WTC11 (cell line): ENCODE measurements at places on chromosomes 3 and 15.
A peak's percentile ranks its signal among the peaks of the same experiment; 100 is the strongest.

DNA sequence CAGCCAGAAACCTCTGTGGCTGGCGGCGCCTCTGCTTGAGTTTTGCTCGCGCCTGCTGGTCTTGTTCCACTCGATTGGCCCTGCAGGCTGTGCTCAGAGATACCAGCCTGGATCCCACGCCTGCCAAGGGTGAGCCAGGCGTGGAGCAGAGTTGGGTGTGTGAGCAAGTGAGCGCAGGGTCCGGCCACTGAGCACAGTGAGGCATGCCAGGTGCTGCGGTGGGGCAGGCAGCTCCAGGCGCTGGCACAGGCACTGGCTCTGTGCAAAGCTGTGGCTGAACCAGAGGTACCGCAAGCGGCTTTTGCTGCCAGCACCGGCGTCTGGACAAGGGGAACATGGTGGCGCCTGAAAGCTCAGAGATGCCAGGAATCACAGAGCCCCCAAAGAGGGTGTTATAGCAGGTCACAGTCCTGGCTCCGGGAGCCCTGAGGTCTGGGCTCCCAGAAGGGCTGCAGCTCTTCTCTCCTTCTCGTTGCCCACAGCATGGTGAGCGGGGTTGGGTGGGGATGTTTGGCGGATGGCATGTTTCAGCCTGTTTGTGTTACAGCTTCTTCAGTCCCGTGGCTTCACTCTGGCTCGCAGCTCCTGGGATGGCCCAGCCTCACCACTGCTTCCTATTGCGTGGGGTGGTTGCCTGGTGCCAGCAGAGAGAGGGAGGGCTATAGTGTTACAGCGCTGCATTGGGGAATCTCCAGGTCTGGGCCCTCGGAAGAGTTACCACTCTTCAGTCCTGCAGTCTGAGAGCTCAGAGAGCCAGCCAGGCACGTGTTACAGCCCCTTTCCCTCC lies 73.9 kb downstream of the NR1D2 start:
- DNase-seq, result no peak

DNA sequence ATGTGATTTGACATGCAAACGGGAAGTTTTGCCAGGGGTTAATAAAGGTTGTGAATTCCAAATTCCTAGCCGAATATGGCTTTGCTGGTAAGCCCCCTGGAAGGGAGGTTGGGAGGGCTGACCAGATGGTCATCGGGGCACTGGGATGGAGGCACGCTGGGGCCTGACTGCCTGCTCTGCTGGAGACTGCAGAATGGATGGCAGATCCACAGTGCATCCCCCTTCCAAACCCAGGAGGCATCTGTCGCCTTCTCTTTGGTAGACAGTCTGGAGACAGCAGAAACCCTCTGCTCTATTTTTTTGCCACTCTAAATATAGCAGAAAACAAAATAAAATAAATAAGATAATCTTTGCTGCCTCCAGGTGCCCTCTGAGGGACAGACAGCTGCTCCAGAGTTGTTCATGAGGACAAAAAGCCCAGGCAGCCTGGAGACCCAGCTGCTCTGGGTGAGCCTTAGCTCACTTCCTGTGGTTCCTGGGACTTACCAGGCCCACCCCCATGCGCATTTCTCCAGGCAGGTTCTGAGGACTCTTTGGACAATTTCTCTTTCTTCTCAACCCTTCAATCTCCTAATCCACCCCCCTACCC lies 6.1 kb upstream of the SPTBN5 start:
- DNase-seq, result no peak

GRCh38 chr3:172287937-172288477 lies 160.2 kb downstream of the GHSR start:
- no peak for DNase-seq

DNA sequence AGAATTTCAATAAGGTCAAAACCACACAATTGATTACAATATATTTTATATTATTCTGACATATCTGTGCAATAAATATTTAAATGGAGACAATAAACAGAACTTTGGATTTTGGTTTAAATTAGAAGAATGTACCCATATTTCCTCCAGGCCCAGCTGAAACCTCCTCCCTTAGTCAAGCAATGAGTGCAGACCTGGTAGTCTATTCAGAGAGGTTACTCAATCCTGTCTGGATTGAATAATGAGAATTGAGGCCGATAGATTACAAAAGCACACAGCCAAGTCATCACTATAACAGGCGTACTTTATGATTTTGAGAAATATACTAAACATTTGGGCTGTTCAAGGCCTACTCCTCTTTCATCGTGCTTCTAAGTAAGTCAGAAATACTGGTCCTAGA lies 114.5 kb upstream of the STRIT1 start:
- no peak for DNase-seq

DNA sequence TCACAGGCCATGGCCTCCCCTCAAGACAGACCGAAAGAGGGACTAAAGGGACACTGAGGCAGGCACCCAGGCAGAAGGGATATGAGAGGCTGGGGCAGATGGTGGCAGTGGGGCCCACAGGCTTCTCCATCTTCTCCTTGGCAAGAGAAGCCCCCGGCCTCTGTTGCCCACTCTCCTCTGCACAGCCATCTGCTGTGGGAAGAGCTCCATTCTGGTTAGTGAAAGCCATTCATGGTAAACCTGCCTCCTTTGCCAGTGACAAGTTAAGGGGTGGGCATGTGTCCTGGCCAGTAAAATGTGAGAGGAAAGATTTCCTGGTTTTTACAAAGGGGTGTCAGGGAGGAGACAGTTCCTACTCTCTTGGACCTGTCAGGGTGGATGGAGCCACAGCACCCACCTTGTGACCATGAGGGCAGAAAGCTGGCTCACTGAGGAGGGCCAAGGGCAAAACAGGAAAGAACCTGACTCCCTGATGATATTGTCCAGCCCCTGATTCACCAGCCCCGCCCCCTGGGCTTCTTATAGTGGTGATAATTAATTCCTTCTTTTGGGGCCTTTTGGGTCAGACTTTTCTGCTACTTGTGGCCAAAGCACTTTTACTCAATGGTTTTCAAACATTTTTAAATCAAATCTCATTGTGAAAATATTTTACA lies 130.4 kb upstream of the SMAD3 start:
- DNase-seq, result no peak

GRCh38 chr3:149800693-149801092 lies 8.3 kb upstream of the ANKUB1 start:
- no peak for DNase-seq

GRCh38 chr3:217099-217813 lies 20.7 kb downstream of the CHL1 start:
- no peak for DNase-seq

GRCh38 chr3:117748131-117748530 lies 1038.6 kb downstream of the TUSC7 start:
- no peak for DNase-seq

- no peak for DNase-seq
Observed at GRCh38 chr3:194111336-194111735, 24.6 kb upstream of the HES1 start.

GRCh38 chr3:141336672-141337522 lies 31.4 kb upstream of the ZBTB38 start:
- DNase-seq, result no peak

DNA sequence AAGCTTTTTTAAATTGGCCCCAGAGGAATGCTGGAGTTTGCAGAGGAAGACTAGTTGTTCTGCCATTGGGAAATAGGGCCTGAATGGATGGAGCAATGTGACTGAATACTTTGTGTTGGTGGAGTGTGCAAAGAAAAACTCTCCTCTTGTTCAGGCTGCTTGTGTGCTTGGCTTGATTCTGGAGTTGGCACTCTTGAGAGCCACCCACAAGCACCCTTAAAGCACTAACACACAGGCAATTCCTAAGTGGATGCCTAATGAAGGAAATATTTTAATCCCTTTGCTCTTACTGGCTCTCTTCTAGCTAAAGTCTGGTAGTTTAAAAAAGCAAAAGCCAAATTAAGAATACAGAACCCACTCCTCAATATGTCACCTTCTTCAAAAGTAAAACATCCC lies 304.4 kb upstream of the C2CD4B start:
- DNase-seq, result no peak

- DNase-seq, result peak; percentile 82
Observed at GRCh38 chr15:68054628-68055223, 611 bp downstream of the PIAS1 start.

GRCh38 chr3:111720681-111721380 lies 125.7 kb upstream of the ZBED2 start:
- no peak for DNase-seq

GRCh38 chr3:103195216-103195615 lies 760.4 kb downstream of the ZPLD1 start:
- DNase-seq, result no peak

DNA sequence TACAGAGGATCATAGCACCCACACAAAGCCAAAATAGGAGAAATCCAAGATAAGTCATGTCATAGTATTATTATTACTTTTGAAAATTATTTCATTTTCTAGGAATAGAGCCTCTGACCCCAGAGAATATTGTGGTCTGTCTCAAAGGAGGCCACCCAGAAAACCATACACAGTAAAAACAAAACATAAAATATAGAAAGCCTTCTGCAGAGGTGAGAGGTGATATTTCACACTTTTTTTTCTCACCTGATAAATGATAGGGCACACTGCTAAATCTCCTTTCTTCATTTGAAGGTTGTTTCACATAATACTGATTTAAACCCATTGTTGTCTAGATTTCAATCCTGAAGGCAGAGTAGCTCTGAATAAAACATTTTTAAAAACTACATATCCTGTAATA lies 7.0 kb upstream of the CMC1 start:
- no peak for DNase-seq

DNA sequence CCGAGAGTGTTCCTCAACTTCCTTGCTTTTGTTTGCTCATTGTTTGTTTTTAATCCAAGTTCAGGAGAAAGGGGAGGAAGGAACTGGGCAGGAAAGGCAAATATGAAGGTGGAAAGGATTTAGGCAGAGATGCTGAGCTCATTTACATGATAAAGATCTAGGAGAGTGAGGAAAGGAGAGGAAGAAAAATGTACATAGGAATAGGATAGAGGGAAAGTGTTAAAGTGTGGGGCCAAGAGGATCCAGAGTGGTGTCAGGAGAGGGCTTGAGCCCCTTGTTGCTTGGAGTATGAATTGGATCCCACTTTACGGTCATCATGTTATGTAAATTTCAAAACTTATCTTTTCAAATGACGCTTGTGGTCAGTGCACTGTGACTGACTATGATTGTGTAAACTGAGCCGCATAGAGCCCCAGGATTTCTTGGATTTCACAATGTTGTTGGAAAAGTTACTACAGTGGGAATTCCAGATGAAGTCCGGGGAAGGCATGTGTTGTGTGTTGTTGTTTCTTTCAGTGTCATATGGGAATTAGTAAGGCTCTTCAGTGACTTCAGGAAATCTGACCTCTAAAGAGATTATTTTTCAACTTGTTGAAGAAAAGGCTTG lies 15.0 kb upstream of the PLD1 start:
- no peak for DNase-seq

DNA sequence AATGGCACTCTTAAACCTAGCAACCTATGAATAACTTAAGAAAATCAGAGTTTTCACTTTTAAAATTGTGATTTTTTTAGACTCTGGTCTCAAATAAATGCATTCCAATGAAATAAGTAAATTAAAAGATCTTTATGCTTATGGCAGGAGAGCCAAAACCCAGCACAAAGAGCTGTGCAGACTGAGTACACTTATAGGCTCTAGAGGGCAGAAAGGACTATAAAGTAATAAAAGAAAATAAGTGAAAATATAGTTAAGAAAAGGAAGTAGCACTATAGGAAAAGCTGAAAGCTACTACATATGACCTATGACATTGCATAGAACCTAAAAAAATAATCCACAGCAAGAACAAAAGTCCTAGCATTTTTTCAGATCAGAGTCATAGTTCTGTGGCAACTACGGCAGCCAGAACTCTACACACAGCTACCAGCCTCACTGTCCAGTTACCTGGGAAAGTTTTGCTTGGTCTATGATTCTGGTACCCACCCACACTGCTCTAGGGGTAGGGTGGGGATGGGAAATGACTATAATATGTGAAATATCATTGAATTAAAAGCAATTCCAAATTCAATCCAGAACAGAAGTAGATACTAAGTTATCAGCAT lies 30.5 kb downstream of the CLASP2 start:
- DNase-seq, result no peak

DNA sequence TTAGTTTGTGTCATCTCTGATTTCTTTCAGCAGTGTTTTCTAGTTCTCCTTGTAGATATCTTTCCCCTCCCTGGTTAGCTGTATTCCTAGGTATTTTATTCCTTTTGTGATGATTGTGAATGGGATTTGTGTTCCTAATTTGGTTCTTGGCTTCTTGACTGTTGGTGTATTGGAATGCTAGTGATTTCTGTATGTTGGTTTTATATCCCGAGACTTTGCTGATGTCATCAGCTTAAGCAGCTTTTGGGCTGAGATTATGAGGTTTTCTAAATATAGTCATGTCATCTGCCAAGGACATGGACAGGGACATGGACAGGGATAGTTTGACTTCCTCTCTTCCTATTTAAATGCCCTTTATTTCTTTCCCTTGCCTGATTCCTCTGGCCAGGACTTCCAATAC lies 35.8 kb downstream of the MYO9A start:
- no peak for DNase-seq

DNA sequence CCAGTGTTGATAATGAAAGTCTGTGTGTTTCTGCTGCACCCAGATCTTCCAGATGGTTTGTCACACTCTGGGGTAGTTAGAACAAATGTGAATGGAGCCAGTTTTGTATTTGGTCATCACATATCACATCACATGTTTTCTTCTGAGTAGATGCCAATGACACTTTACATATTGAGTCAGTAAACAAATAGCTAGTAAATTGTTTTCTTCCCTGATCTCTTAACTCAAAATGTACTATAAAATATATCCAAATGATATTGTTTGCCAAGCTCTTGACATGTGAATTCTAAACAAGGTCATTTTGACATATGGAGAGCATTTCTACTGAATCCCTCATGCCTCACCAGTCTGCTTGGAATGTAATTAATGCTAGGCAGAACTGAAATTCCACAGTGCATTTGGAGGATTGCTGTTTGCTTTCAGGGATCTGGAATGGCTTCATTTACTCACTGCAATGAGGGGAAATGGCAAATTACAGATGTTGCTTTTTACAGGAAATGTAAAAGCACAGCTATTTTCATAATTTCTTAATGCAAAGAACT lies 45.0 kb downstream of the PDHB start:
- DNase-seq, result no peak

GRCh38 chr3:183252973-183253527 lies at the start of gene B3GNT5:
B3GNT5 (plus strand) TSS chr3:183253253; CDS start chr3:183269799, 16,546 bp downstream.
- DNase-seq, result peak; percentile 54

GRCh38 chr15:27743638-27744037 lies 355.5 kb downstream of the OCA2 start:
- no peak for DNase-seq

DNA sequence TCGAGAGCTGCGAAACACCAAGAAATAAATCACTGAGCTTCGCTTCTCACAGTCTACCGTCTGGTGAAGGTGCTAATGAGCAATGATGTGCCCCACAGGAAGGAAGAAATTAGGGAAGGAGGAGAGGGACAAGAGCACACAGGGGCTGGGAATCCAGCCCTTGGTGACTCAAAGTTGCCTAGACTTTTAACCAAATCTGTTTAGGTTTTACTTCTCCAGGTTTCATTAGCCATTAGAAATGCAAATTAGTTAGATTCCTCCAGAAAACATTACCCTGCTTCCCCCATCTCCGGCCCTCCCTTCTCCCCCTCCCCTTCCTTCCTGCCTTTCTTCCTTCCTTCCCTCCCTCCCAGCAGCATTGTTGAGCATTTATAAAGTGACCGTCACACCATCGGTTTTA lies 59.3 kb upstream of the UBE2E1 start:
- no peak for DNase-seq

- DNase-seq, result no peak
Observed at GRCh38 chr3:106423321-106424225, 554.8 kb upstream of the CBLB start.
